ENCODE measurements at places on chromosomes 3 and 15.
A peak's percentile ranks its signal among the peaks of the same experiment; 100 is the strongest.

- DNase-seq, result no peak
Measured at GRCh38 chr3:39445927-39446326, 21.6 kb upstream of the MOBP start.

GRCh38 chr3:72665701-72666446 is 182.4 kb downstream of the SHQ1 start:
- peak; percentile 37 for DNase-seq

- DNase-seq, result no peak
Measured at GRCh38 chr15:80609512-80609946, 85.6 kb upstream of the ABHD17C start.

GRCh38 chr3:113194823-113195401 is 16.4 kb upstream of the BOC start:
- DNase-seq, result no peak

GRCh38 chr15:41804361-41804760 is 23.5 kb upstream of the JMJD7 start:
- no peak for DNase-seq

- DNase-seq, result no peak
Measured at GRCh38 chr3:64155328-64155727, 69.9 kb downstream of the PRICKLE2 start.

GRCh38 chr3:122941228-122942206 is 86.0 kb downstream of the SEMA5B start:
- no peak for DNase-seq

DNA sequence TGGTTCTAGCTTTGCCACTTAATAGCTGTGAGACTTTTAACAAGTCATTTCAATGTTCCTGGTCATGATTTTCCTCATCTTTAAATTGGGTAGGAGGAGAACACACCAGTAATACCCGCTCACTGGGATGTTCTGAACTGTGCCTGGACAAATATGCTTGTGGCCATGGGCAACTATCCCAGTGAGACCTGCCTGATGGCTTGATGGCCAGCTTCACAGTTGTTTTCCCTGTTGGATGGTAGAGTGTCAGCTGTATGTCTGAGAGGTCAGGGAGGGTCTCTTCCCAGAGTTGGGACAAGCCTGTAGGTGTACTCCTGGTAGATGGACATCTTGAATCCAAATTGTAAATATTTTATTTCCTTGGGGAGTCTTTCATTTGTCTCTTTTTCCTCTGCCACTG is 92.5 kb upstream of the PFN2 start:
- DNase-seq, result no peak

DNA sequence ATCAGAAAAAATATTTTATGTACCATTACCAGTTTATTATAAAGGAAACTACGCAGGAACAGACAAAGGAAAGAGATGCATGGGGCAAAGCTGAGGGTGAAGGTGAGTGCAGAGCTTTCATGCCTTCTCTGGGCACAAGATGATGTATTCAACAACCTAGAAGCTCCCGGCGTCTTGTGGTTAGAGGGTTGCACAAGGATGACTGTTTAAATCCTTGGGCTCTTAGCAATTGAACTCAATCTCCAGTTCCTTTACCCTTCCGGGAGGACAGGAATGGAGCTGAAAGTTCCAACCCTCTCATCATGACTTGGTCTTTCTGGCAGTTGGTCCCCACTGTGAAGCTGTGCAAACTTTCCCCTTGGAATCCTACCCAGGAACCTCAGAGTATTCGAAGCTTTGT is 542.0 kb downstream of the EPHA3 start:
- DNase-seq, result no peak

DNA sequence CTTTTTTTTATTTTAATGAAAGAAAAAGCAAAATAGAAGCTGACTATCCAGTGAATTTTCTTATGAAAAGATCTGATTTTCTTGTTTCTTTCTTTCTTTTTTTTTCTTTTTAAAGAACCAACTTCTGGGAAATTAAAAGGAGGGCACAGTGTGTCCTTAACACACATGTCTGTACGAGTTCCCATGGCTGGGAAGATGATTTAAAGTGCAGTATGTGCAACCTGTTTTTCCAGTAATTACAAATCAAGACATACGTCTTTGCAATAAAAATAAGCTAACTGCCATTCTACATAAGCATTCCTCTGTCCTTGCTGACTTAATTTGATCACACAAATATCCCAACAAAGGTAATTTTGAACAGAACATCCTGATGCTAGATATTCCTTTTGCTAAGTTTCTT is 416.1 kb downstream of the ROBO1 start:
- no peak for DNase-seq

- no peak for DNase-seq
Measured at GRCh38 chr15:61051569-61052031, 177.5 kb downstream of the RORA start.

DNA sequence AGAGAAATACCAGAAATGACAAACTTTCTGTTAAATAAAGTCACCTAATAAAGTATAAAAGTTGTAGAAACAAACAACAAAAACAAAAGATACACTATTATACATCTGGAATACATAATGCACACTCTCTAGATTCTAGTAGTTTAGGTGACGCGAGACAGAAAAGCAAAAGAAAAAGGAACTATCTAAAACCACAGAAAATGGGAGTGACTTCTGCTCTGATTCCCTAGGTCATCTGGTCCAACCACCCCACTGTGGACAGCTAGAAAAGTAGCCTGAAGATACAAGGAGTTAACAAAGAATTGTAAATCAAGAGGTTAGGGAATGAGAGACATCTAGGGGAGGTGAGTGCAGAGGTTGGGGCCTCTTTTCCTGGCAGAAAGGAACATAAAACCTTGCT is 39.1 kb downstream of the DHX36 start:
- no peak for DNase-seq

GRCh38 chr3:63654931-63655330 is 2.5 kb downstream of the SNTN start:
- no peak for DNase-seq

DNA sequence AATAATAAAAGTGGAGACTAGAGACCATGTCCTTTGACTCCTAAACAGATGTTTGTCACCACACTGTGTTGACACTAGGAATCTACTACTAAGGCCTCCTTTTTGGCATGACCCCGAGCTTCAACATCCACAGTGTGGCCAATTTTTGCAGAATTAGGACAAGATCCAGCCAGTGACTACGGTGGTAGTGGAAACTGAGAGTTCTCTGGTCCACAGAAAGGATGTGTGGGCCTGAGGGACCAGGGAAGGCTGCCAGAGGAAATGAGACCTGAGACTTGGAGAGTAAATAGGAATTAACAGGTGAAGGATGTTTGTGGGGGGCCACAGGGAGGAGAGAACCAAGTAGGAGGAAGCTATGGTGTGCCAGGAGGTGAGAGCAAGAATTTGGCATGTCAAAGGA is 122.7 kb downstream of the CHCHD6 start:
- no peak for DNase-seq

DNA sequence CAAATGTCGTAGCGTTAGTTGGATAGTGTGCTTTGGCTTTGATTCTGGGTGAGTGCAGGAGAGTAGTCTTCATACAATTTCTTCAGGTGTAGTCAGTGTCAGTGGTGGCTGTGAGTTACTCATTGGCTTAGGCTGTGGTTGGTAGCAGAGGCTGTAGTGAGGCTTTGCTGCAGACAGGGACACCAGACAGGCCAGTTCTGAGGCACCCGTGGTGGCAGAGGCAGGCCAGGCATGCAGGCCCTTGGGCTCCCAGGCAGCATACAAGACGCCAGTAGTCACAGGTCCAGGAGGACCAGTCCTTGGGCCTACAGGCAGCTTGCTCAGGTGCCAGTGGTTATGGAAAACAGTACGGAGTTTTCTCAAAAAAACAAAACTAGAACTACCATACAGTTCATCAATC is 61.3 kb downstream of the DMXL2 start:
- no peak for DNase-seq

GRCh38 chr3:42547401-42547945 is 34.3 kb downstream of the SEC22C start:
- peak; percentile 51 for DNase-seq

GRCh38 chr15:24962880-24963279 is 8.1 kb downstream of the SNRPN start:
- no peak for DNase-seq

- no peak for DNase-seq
Measured at GRCh38 chr3:187998611-187999010, 155.3 kb upstream of the LPP start.

DNA sequence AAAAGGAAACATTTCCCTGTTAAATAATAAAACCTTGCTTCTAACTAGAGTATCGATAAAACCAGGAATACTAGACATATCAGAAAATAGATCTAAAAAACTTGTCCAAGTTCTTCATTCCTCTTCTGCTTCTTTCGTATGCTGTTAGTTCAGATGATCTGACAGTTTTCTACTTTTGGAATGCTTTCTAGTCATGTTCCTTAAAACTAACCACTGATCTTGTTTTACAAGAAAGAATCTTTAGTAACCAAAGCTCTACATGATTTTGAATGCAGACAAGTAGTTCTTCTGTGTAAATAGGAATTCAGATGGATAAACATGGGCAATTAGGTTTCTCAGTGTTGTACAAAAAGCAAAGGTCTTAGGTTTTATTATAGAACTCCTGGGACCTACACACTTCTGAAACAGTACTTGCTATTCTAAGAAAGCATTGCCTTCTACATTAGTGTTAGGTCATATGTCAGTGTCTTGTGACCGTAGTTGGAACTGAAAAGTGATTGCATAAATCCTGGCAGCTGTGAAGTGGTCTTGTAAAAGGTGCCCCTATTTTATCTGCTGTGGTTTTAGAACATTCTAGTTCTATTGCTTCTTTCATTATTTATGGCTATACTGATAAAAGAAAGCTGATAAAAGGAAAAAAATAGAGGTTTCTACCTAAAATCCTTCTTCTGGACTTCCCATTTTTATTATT is 40.7 kb downstream of the SNRK start:
- no peak for DNase-seq

- DNase-seq, result no peak
Measured at GRCh38 chr3:63479661-63480035, 172.8 kb upstream of the SNTN start.

- DNase-seq, result no peak
Measured at GRCh38 chr15:50164458-50164857, 17.5 kb upstream of the SLC27A2 start.

- DNase-seq, result no peak
Measured at GRCh38 chr15:63970621-63971426, 75.5 kb downstream of the DAPK2 start.

DNA sequence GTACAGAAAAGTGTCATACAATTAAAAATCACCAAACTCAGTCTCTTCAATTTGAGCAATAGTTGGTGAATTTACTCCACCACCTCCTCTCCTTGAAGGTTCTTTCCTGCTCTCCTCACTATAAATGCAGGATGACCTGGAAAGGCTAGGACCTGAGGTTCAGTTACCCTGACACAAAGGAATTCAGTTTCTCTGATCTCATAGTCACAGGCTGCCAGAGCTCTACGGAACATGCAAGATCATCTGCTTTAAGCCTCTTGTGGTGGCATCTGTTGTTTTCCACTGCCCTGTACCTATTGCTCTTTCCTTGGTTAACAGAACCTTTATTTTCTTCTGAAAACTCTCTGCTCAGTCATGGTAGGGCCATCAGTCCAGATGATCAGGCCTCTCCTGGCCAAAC is 4.9 kb upstream of the TP63 start:
- DNase-seq, result no peak

DNA sequence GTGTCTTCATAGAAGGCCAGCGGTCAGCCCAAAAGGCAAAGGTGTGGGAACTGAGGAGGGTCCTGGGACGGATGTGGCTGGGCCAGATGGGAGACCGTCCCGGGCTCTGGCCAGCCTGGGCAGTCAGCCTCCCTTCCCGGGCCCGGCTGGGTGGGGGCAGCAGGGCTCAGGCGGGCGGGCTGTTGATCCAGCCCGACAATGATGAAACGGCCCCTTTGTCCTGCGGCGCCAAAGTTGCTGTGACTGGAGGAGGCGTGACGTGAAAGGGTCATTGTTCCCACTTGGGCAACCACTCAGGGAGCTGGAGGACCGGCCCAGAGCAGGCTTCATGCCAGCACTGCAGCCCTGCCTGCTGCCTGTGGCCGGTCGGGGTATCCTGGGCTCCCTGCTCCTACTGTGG is 16.5 kb downstream of the DUSP7 start:
- DNase-seq, result no peak

GRCh38 chr15:89982315-89983055 is 18.6 kb upstream of the ZNF710 start:
- DNase-seq, result no peak

DNA sequence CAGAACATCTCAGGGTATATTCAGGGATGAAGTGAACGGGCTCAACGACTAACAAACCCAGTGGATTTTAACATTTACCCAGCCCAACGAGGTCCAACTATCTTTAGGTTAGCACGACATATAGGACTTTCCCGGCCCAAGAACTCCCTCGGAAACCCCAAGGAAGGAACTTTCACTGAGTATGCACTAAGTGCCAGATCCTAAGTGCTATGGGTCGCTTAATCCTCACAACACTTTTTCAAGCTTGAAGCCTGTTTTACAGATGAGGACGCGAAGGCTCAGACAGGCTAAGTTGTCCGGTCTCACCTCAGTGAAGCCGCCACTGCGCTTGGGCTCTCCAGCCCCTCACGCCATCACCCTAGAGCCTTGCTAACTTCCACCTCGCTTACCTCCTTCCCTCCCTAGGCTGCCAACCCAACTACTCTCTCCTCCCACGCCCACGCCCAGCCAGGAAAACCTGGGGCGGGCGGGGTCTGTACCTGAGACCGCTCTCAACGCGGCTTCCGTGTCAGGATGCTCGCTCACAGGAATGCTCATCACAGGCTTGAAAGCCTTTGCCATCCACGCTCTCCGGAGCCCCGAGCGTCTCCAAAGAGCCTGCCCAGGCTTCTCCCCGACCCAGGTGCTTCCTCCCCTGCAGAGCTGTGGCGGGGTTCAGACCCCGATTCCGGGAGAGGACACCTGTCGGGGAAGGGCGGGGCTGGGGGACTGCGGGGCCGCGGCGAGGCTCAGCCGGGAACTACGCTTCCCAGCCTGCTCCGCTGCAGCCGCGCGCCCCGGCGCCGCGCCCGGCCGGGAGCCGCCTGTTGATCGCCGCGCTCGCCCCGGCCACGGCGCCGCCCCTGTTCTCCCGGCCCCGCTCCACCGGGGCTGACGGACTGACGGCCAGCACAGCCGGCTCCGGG is at the start of gene TMOD2:
TSS of gene TMOD2 (plus strand) at position 806 of the 905 bp plus-strand sequence. CDS start 14,845 bp downstream, outside the sequence.
- no peak for DNase-seq

DNA sequence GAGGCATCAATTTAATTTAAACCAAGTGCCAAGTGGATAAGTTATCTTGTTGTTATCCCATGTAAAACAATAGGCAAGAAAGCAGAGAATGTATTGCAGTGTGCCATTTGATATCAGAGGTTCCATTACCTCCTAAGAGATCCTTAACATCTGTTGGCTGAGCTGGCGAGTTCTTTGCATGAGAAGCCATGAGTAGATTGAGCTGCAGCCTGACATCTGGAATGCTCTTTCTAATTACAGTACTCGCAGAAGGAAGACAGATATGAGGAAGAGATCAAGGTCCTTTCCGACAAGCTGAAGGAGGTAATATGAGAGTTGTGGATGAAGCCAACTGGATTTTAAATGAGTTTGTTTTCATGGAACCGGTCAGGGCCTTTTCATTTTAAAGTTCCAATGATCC is 19.4 kb downstream of the TPM1 start:
- no peak for DNase-seq

DNA sequence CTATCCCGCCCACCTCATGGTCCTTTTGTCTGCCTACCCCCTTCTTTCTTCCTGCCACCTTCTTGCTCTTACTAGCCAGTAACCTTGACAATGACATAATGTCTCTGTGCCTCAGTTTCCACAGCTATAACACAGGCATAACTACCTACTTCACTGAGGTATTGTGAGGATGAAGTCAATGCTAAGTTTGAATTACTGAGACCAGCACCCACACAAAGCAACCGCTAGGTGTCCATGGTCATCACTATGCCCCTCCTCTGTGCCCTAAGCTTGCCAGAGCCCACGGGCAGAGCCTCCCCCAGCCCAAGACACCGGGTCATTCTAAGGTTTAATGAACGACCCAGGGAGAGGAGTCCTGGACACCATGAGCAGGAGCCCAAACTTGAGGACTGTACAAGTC is 101.6 kb downstream of the OXNAD1 start:
- DNase-seq, result no peak
